ENCODE measurements at places on chromosomes 13 and 19.

- DNase-seq, result no peak
These were observed 10.0 kb downstream of the LHB start for GRCh38 chr19:49006905-49007304.

GRCh38 chr13:48155848-48156247 is 60.9 kb upstream of the MED4 start:
- no peak for DNase-seq

GRCh38 chr13:21012211-21012610 is 49.2 kb downstream of the LATS2 start:
- no peak for DNase-seq

- DNase-seq, result no peak
These were observed 545.5 kb downstream of the UQCRFS1 start for GRCh38 chr19:28667348-28667977.

DNA sequence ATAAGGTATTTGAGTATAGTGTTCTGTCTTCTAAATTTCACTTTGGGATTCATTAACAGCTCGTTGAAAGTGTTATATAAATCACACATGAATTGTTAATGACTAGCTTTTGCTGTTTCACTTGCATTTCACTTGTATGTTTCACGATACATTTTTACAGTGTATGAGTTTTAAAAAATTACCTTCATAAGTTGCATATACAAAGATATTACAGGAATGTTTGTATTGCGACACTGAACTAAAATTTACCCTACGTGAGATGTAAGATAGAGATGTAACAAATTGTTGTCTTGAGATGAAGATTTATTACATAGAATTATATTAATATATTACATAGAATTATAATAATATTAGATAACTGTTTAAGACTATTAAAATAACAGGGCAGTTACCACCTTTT is 1.5 kb downstream of the CDC16 start:
- no peak for DNase-seq

DNA sequence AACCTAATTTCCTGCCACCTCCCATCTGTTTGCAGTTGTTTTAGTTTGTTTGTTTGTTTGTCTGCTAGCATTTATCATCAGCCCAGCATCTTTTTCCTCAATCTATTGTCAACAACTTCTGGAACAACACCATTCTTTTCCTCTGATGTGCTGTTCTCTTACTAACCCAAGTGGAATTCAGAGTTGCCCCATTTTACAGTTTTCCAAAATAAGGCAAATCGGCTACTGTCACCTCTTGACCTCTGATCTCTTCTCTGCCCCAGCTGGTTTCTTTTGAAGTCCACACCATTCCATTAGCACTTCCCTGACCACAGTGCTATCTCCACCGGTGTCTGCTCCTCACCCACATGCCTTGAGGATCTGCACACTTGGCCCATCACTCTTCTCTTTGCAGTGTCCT is 102.4 kb downstream of the EFNB2 start:
- DNase-seq, result peak; percentile 6

DNA sequence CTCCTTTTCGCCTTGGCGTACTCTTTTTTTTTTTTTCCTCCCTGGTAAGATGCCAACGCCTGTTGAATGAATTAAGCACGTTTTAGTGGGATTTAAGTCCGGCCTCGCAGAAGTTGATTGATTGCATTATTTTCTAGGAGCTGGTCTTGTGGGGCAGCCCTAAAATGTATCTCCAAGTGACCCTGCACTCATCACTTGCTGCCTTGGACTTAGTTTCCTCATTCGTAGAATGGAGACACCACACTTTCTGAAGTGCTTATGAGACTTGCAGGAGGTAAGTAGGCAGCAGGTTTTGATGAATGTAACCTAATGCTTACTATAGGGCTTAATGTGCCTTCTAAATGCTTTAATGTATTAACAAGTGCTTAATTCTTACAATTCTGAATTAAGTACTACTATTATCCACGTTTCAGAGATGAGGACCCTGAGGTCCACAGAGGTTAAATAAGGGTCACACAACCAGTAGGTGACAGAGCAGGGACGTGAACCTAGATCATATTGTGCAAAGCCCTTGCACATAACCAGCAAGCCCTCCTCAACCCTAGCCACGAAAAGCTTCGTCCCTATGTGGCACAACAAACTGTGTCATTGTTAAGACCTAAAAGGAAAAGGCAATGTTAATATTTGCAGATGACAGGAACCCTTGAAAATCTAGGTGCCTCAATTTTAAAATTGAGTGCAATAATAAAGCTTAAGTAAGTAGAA is 514 bp upstream of the ARGLU1 start:
- DNase-seq, result no peak

DNA sequence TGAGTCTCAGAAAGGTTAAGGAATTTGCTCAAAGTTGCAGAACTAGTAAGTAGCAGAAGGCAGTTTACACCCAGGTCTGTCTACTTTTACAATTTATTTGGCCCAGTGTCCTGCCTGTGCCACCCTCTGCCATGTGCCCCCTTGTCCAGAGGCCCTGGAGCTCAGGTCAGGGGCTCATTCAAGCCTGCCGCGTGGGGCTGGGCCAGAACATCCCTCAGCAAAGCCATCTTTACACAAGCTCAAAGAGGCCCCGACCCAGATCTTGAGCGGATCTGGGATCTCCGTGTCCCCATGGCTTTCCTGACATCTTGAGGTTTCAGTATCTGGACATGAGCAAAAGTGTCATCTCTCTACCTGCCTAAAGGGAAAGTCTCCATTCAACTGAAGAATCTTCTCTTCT is 76.4 kb upstream of the VSTM2B start:
- DNase-seq, result peak; percentile 64

GRCh38 chr19:10670182-10670581 is 16.0 kb downstream of the ILF3 start:
- DNase-seq, result no peak

DNA sequence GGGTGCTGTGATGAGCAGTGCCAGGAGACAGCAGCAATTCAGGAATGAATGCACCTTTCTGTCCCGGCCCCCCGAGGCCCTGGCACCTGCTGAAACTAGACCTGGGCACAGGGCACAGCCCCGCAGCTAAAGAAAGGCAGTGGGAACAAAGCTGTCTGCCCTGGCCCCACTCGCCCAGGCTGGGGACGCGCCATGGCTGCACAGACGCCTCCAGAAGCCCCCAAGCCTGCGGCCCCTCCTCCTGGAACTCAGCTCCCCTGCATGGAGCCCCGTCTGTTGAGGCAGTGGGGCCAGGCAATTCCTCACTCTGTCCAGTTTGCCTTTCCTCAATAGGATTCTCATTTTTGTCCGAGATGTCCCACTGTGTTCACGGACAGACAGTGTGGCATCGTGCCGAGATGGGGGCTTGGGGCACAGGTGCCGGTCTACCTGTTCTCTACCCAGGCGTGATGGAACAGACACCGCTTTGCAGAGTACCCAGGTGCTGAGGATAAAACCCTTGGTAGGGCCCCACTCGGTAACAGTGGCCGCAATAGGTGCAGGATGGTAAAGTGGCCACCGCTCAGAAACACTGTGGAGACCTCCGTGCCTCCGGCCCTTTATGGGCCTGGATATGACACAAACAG is 146.5 kb upstream of the SOX1 start:
- no peak for DNase-seq

- no peak for DNase-seq
These were observed 307.6 kb downstream of the SHISA2 start for GRCh38 chr13:25744178-25744577.

GRCh38 chr19:38389101-38389925 is 816 bp downstream of the SPRED3 start:
- no peak for DNase-seq

- DNase-seq, result no peak
These were observed 246.2 kb downstream of the GPC6 start for GRCh38 chr13:93472814-93473296.

DNA sequence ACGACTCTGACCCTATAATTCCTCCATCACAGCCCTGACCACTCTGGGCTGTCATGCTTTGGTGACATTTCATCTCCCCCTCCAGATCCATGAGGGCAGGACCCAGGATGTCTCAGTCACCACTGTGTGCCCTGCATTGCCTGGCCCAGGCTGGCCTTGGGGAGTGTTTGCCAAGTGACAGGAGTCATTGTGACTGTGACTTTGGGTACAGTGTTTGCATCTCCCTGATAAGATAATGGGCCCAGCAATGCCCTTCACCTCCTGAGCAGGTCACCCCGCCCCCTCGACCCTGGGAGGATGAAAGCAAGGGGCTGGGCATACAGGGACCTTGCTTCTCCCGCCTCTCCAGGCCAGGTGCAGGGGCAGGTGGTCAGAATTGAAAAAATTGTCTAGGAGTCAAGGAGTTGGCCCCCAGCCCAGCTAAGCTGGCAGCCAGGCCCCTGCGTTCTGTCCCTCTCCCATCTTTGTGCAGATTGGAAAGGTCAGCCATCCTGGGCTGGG is 5.9 kb upstream of the ATP4A start:
- no peak for DNase-seq

- no peak for DNase-seq
These were observed 1.2 kb downstream of the DAZAP1 start for GRCh38 chr19:1408300-1409203.

DNA sequence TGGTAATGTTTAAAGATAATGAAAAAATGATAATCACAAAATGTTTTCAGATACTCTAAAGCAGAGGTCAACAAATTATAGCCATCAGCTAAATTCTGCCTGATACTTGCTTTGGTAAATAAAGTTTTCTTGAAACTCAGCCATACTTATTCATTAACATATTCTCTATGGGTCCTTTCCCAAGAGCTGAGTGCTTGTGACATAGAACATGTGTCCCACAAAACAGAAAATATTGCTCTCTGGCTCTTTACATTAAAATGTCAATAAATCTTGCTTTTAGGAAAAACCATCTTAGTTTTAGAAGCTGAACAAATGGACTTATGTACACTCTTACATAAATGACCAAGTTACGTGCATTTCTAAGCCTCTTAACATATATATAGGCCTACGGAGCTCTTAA is 307.1 kb downstream of the DCT start:
- no peak for DNase-seq

DNA sequence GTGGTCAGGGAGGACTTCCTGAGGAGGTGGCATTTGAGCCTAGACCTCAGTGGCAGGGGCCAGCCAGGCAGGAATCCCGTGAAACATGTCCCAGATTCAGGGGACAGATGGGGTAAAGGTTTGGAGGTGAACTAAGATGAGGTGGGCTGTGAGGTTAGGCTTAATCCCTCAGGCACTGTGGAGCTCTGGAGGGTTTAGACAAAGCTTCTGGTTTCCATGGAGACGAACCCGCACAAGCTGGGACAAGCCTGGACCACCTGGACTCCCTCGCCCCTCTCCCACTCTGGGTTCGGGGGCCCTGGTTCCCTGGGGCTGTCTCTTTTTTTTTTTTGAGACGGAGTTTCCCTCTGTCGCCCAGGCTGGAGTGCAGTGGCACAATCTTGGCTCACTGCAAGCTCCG is 15.7 kb downstream of the TJP3 start:
- DNase-seq, result no peak

DNA sequence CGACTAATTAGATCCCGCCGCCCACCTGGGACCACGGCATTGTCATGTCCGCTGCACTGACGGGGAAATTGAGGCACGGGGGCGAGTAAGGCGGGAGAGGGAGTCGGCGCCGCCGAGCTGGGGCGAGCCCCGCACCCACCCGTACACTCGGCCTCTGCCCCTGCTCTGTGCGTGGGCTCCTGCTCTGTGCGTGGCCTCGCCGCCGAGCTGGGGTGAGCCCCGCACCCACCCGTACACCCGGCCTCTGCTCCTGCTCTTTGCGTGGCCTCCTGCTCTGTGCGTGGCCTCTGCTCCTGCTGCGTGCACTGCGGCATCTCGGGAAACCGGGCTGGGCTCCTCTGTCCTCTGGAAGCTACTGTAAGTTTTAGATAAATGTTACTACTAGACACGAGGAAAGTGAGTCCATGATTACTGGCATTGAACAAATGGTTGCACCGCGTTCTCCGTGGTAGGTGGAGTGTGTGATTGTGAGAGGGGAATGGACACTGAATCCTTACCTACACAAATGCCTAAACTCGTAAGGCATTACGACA is 826 bp upstream of the C1QTNF9 start:
- peak; percentile 60 for DNase-seq

DNA sequence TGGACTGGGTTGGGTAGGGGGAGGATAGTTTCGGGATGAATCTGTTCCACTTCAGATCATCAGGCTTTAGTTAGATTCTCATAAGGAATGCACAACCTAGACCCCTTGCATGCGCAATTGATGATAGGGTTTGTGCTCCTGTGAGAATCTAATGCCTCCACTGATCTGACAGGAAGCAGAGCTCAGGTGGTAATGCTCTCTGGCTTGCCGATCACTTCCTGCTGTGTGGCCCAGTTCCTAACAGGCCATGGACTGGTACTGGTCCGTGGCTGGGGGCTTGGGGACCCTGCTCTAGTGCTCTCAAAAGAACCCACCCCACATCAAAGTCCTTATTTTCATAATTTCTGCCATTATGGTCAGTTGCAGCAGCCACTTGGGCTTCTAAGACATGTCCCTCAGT is 30.1 kb downstream of the DNAJC3 start:
- no peak for DNase-seq

DNA sequence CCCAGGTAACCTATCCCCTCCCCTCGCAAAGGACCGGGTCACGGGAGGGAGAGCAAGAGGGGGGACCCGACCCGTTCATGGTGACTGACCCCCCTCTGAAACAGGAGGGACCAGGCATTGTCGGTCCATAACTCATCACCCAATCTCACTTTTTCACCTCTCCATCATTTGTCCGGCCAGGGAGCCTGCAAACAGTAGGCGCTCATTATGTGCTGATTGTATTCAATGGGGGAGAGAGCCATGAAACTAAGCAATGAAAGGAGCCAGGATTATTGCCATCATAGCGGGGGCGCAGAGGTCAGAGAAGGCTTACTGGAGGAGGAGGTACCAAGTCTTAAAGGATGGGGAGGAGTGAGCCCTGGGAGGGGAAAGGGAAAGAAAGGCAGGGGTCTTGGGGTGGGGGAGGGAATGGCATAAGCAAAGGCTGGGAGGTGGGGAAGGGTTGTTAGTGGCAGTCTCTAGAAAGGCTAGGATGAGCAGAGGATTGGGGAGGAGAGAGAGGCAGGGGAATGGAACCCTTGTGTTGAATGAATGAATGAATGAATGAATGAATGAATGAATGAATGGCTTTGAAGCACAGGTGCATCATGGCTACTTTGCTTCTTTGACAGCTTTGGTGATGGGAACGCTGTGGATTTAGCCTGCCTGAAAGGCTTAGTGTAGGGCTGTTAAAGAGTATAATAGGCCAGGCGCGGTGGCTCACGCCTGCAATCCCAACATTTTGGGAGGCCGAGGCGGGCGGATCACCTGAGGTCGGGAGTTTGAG is 1.4 kb downstream of the SHFL start:
- DNase-seq, result no peak

Measured in vagina (tissue), 2 donors.